ENCODE measurements at places on chromosomes 13 and 19. TPM values are rescaled to one million over a fixed set of nuclear protein-coding genes. Genes with fewer than 3 reads are reported as not detected.

OR4F17 gene
- not detected for total RNA-seq

SHFL gene
- total RNA-seq = 30.9 TPM

PTBP1 gene
- total RNA-seq = 354 TPM

GRCh38 chr13:110179116-110179856 lies 127.7 kb downstream of the COL4A1 start:
- no peak for DNase-seq
- H3K4me1 ChIP-seq = no peaks in the 10 kb centered on the region
- H3K4me3 ChIP-seq = no peak overlapping the region
- H3K27ac ChIP-seq = no peak overlapping the region
- no peaks in the 10 kb centered on the region for H3K27me3 ChIP-seq
- H3K36me3 ChIP-seq = peaks cover 2% of the 10 kb centered on the region

SLC27A5 gene
- total RNA-seq = 6.2 TPM

MIPEP gene
- 26.2 TPM for total RNA-seq

HTR2A gene
- total RNA-seq = 1.8 TPM

- no peaks in the 10 kb centered on the region for H3K27me3 ChIP-seq
- no peak overlapping the region for H3K27ac ChIP-seq
- peak; percentile 59 for DNase-seq
- H3K4me1 ChIP-seq = no peaks in the 10 kb centered on the region
- no peak overlapping the region for H3K4me3 ChIP-seq
Measured at GRCh38 chr19:35828692-35829301, 16.2 kb upstream of the PRODH2 start.

GRCh38 chr19:20077791-20078463 lies at the start of gene ZNF90:
Gene ZNF90 (plus strand): TSS chr19:20078000. CDS start chr19:20078133, 133 bp downstream.
- no peaks in the 10 kb centered on the region for H3K36me3 ChIP-seq
- peak within 1 kb of the TSS; percentile 58 for H3K27ac ChIP-seq
- peak; percentile 80 for DNase-seq
- no peaks in the 10 kb centered on the region for H3K4me1 ChIP-seq
- no peaks in the 10 kb centered on the region for H3K27me3 ChIP-seq
- H3K4me3 ChIP-seq = peak within 1 kb of the TSS; percentile 37

GRCh38 chr13:48978942-48979601 lies 3.4 kb downstream of the FNDC3A start:
- no peaks in the 10 kb centered on the region for H3K36me3 ChIP-seq
- H3K27me3 ChIP-seq = no peaks in the 10 kb centered on the region
- H3K4me1 ChIP-seq = peaks cover 9% of the 10 kb centered on the region
- no peak overlapping the region for H3K27ac ChIP-seq
- no peak overlapping the region for H3K4me3 ChIP-seq

MYO1F gene
- 42.6 TPM for total RNA-seq

- H3K4me1 ChIP-seq = peaks cover 6% of the 10 kb centered on the region
- no peak for DNase-seq
- H3K36me3 ChIP-seq = no peaks in the 10 kb centered on the region
Measured at GRCh38 chr13:97003071-97003470, 8.8 kb upstream of the OXGR1 start.

COL4A2 gene
- 638 TPM for total RNA-seq

ERICH4 gene
- not detected for total RNA-seq

PABPC3 gene
- total RNA-seq = 0.13 TPM

DNA sequence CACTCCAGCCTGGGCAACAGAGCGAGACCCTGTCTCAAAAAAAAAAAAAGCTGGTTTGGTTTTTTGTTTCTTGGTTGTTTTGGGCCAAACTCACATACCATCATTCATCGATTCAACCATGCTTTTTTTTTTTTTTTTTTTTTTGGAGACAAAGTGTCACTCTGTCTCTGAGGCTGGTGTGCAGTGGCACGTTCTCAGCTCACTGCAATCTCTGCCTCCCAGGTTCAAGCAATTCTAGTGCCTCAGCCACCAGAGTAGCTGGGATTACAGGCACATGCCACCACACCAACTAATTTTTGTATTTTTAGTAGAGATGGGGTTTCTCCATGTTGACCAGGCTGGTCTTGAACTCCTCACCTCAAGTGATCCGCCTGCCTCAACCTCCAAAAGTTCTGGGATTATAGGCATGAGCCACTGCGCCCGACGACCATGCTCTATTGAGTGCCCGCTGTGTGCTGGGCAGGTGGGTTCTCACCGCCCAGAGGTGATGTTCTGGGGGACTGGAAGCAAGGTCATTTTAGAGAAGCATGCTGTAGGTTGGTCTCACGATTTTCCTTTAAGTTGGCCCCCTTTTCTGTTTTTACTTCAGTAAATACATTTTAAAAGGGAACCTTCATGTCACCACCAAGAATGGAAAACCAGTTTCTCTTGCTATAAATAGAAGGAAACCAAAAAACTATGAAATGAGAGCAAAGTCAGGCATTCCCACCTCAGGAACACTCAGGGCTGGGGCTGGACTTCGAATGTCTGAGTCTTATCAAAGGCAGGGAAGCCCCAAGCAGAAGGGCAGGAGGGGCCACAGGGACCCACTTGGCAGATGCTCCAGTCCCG lies 8.3 kb upstream of the JUND start:
- peaks cover 33% of the 10 kb centered on the region for H3K4me1 ChIP-seq
- peak; percentile 44 for DNase-seq
- H3K4me3 ChIP-seq = no peak overlapping the region
- H3K27ac ChIP-seq = peak overlapping the region; percentile 100
- H3K36me3 ChIP-seq = no peaks in the 10 kb centered on the region

GRCh38 chr13:58151452-58151851 lies 519.9 kb downstream of the PCDH17 start:
- H3K36me3 ChIP-seq = no peaks in the 10 kb centered on the region
- no peak overlapping the region for H3K4me3 ChIP-seq
- H3K4me1 ChIP-seq = no peaks in the 10 kb centered on the region
- DNase-seq = no peak

GRCh38 chr13:42745655-42746054 lies 35.7 kb upstream of the FAM216B start:
- H3K27me3 ChIP-seq = no peaks in the 10 kb centered on the region
- H3K27ac ChIP-seq = no peak overlapping the region
- no peak for DNase-seq
- no peak overlapping the region for H3K4me3 ChIP-seq
- H3K36me3 ChIP-seq = no peaks in the 10 kb centered on the region

GRCh38 chr19:41131186-41131585 lies 17.0 kb downstream of the CYP2F1 start:
- no peak overlapping the region for H3K4me3 ChIP-seq
- H3K27ac ChIP-seq = no peak overlapping the region
- H3K36me3 ChIP-seq = no peaks in the 10 kb centered on the region
- H3K4me1 ChIP-seq = no peaks in the 10 kb centered on the region

ZNF443 gene
- total RNA-seq = 4.7 TPM

DNA sequence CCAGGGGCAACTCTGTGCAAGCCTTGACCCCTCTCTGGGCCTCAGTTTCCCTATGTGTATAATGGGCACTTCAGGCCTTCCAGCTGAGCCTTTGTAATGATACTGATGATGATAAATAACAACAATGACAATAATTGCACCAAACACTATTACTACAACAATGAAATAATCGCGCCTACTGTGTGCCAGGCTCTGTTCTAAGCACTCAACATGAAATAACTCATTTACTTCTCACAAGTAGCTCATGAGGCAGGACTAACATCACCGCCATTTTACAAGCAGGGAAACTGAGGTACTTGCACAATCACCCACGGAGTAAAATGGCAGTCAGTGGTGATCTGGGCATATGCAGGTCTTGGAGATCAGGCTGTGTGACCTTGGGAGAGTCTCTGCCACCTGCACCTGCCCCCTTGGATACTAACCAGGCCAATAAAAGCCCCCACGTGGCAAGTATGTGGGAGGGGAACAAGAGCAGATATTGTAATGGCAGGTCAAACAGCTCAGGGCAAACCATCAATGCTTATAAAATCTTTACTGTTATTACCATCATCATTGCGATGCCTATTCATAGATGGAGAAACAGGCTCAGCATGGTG lies 540 bp upstream of the ANGPTL8 start:
- no peak overlapping the region for H3K4me3 ChIP-seq
- H3K27me3 ChIP-seq = no peaks in the 10 kb centered on the region
- DNase-seq = no peak
- no peaks in the 10 kb centered on the region for H3K4me1 ChIP-seq
- H3K36me3 ChIP-seq = peaks cover 65% of the 10 kb centered on the region

C13orf42 gene
- 0.16 TPM for total RNA-seq

GRCh38 chr13:99446242-99446641 lies 55.0 kb upstream of the TM9SF2 start:
- H3K27ac ChIP-seq = no peak overlapping the region
- DNase-seq = no peak
- no peaks in the 10 kb centered on the region for H3K36me3 ChIP-seq
- H3K4me1 ChIP-seq = no peaks in the 10 kb centered on the region
- H3K4me3 ChIP-seq = no peak overlapping the region

C5AR1 gene
- total RNA-seq = 110 TPM

- H3K27me3 ChIP-seq = no peaks in the 10 kb centered on the region
- DNase-seq = no peak
- H3K27ac ChIP-seq = no peak overlapping the region
- H3K36me3 ChIP-seq = no peaks in the 10 kb centered on the region
- no peak overlapping the region for H3K4me3 ChIP-seq
- H3K4me1 ChIP-seq = no peaks in the 10 kb centered on the region
Measured at GRCh38 chr13:102333320-102334198, 68.3 kb downstream of the FGF14 start.

KCTD4 gene
- total RNA-seq = not detected

- H3K4me1 ChIP-seq = peaks cover 56% of the 10 kb centered on the region
- no peak overlapping the region for H3K4me3 ChIP-seq
- peak; percentile 30 for DNase-seq
- H3K36me3 ChIP-seq = no peaks in the 10 kb centered on the region
- H3K27me3 ChIP-seq = no peaks in the 10 kb centered on the region
Measured at GRCh38 chr19:13039211-13039789, 44.0 kb downstream of the NFIX start.

DNA sequence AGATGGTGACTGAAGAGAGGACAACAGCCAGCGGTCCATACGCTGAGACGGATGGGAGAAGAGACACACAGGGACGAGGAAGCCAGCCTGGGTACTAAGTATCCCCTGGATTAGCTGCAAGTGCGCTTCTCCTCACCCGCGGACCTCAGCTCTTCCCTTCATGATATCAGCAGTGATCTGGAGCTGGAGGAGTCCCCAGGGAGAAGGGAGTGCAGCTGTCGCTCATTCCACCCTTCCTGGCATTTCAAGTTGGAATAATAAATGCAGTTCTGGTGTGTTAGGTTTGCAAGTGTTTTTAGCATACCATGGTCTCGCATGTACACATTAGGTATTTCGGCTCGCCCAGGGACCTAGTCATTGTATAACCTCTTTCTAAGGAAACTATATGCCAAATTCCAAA lies 88.5 kb upstream of the C1QTNF9B start:
- H3K27me3 ChIP-seq = no peaks in the 10 kb centered on the region
- H3K36me3 ChIP-seq = no peaks in the 10 kb centered on the region
- H3K4me1 ChIP-seq = no peaks in the 10 kb centered on the region
- no peak overlapping the region for H3K27ac ChIP-seq
- no peak for DNase-seq
- H3K4me3 ChIP-seq = no peak overlapping the region

GRCh38 chr19:38975861-38976271 lies 324 bp upstream of the FBXO17 start:
- peaks cover 4% of the 10 kb centered on the region for H3K4me1 ChIP-seq
- H3K27ac ChIP-seq = peak overlapping the region; percentile 63
- no peaks in the 10 kb centered on the region for H3K36me3 ChIP-seq
- H3K4me3 ChIP-seq = peak overlapping the region; percentile 54

GRCh38 chr13:24709186-24709913 lies 29.1 kb downstream of the ATP12A start:
- DNase-seq = no peak
- no peak overlapping the region for H3K4me3 ChIP-seq
- H3K27ac ChIP-seq = no peak overlapping the region
- no peaks in the 10 kb centered on the region for H3K36me3 ChIP-seq
- no peaks in the 10 kb centered on the region for H3K27me3 ChIP-seq

HSD11B1L gene
- total RNA-seq = 5.8 TPM

LHB gene
- total RNA-seq = not detected

MISP3 gene
- 10.8 TPM for total RNA-seq

DNA sequence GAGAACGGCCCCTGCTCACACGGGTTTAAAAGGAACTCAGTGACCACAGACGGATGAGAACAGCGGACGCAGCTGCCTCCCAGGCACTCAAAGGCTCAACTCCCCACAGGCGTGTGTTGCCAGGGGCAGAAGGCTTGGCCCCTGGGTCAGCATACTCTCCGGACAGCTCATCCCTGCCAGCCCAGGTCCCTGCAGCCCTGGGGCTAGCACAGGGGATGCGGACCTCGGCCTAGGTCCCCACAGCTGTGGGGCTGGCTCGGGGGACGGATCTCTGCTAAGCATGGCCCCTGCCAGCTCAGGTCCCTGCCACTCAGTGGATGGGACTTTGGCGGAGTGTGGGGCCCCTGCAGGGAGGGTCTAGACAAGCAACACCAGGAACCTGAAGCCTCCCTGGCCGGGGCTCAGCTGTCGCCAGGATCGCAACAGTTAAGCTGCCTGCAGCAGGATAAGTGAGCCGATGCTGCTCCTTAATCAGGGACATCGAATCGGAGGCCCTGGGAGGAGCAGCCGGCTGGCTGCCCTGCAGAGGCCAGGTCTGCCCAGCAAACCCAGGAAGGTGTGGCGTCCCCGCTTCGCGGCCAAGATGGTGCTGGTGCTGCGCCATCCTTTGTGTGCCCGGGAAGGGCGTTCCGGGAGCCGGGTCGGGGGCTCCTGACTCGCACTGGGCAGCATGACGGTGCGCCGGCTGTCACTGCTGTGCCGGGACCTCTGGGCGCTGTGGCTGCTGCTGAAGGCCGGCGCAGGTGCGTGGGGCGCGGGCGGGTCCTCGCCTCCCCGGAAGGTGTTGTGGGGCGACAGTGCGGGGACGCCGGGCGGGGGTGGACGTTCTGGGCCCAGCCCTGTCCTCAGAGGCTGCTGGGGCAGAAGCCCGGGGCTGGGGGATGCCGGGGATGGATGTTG lies 32.5 kb downstream of the MCF2L start:
- H3K4me1 ChIP-seq = peaks cover 9% of the 10 kb centered on the region
- no peaks in the 10 kb centered on the region for H3K36me3 ChIP-seq
- no peak overlapping the region for H3K27ac ChIP-seq
- DNase-seq = peak; percentile 64
- peaks cover 23% of the 10 kb centered on the region for H3K27me3 ChIP-seq

THSD1 gene
- 10.8 TPM for total RNA-seq

GRCh38 chr19:43594710-43595604 lies 977 bp downstream of the IRGQ start:
- H3K4me3 ChIP-seq = peak overlapping the region; percentile 82
- peaks cover 57% of the 10 kb centered on the region for H3K36me3 ChIP-seq
- H3K27me3 ChIP-seq = no peaks in the 10 kb centered on the region
- peaks cover 16% of the 10 kb centered on the region for H3K4me1 ChIP-seq
- DNase-seq = peak; percentile 93
- H3K27ac ChIP-seq = peak overlapping the region; percentile 97

- peaks cover 14% of the 10 kb centered on the region for H3K4me1 ChIP-seq
- H3K36me3 ChIP-seq = peaks cover 19% of the 10 kb centered on the region
- H3K27ac ChIP-seq = no peak overlapping the region
Measured at GRCh38 chr19:51094696-51095279, 12.1 kb upstream of the KLK14 start.

GRCh38 chr19:33132425-33132824 lies 511 bp downstream of the WDR88 start:
- H3K27me3 ChIP-seq = peaks cover 5% of the 10 kb centered on the region
- no peak for DNase-seq
- no peak overlapping the region for H3K4me3 ChIP-seq
- H3K36me3 ChIP-seq = peaks cover 50% of the 10 kb centered on the region
- no peak overlapping the region for H3K27ac ChIP-seq

GRCh38 chr13:106186366-106187030 lies 349.0 kb downstream of the EFNB2 start:
- no peak overlapping the region for H3K27ac ChIP-seq
- no peak for DNase-seq
- no peaks in the 10 kb centered on the region for H3K36me3 ChIP-seq
- no peak overlapping the region for H3K4me3 ChIP-seq
- H3K4me1 ChIP-seq = no peaks in the 10 kb centered on the region
- H3K27me3 ChIP-seq = no peaks in the 10 kb centered on the region

Data from left lung (tissue), 14 donors.